H1 (cell line): ENCODE measurements at places on chromosomes 2 and 18. TPM values are rescaled to one million over a fixed set of nuclear protein-coding genes. Genes with fewer than 3 reads are reported as not detected.

Gene UGT1A6
- total RNA-seq: not detected in 2 replicates

Gene SULT1C2
- total RNA-seq: 1.9 and 2.2 TPM in 2 replicates

Gene MC2R
- total RNA-seq: not detected in 2 replicates

Gene LONRF2
- total RNA-seq: 0.42 and 0.74 TPM in 2 replicates

Gene GALNT13
- total RNA-seq: 9.6 and 10.4 TPM in 2 replicates

Gene GBX2
- 0.89 and 1.2 TPM in 2 replicates for total RNA-seq

- DNase-seq: no peak
- H3K4me3 ChIP-seq: no peak overlapping the region
- H3K27ac ChIP-seq: no peak overlapping the region
- H3K27me3 ChIP-seq: no peaks in the 10 kb centered on the region
Observed at GRCh38 chr2:86232373-86232784, 33.1 kb downstream of the MRPL35 start.

DNA sequence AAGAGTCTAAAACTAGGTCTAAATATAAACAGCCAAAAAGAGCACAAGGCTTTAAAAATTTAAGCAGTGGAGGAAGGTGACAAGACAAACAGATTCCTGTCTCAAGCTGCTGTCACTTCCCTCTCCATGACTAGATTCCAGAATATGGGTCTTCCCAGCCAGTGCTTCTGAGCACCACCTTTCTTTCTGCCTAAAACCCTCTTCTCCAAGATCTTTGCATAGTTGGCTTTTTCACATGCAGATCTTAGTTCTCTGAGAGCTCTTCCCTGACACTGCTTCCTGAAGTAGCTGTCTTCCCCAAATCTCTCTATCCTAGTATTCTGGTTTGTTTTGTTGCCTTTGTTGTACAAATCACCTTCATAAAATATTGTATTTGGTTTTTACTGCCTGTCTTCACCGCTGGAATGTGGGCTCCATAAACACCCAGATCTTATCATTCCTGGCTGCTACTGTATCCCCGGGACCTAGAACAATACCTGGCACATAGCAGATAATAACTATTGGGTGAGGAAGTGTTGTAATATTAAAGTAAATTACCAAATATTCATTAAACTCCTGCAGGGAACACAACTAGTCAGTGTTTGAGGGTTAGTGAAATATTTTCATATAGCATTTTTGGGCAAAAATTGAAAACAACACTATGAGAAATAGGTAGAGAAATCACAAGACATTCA lies 150.2 kb downstream of the CCDC85A start:
- no peaks in the 10 kb centered on the region for H3K27me3 ChIP-seq
- no peak overlapping the region for H3K4me3 ChIP-seq
- H3K36me3 ChIP-seq: no peaks in the 10 kb centered on the region
- no peak overlapping the region for H3K27ac ChIP-seq

DNA sequence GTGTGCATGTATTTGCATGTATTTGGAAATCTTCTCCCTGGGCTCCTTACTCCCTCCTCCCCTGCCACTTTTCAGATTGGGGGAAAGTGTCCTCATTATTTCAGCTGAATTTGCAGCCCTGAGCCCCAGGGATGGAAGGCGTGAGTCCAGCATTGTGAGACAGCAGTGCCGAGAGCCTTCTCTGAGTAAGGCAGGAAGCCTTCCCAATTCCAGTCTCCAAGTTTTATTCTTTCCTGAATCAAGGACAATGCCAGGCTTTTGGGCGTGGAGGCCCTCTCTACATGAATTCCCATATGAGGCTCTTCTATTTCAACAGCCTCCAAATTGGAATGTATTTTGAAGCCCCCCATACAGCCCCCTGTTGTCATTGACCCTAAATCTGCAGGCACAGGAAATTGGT lies 163.5 kb downstream of the ACKR3 start:
- H3K4me3 ChIP-seq: no peak overlapping the region
- no peaks in the 10 kb centered on the region for H3K27me3 ChIP-seq
- no peaks in the 10 kb centered on the region for H3K4me1 ChIP-seq
- DNase-seq: no peak

DNA sequence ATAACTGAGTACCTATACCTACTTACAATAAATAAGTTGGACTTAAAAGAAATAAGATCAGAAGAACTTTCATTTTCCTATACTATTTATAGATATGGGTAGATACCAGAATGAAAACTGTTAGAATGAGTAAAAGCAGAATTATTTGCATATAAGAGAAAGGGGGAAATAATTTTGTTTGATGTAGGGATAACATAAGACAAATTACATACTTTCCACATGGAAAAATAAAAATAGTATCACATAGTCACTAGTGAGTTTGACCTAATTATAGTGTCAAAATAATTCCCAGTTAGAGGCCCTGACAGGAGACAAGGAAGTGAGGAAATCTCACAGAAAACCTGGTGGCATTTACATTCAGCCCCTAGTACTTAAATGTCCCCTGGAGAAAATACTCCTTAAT lies 28.6 kb downstream of the KCMF1 start:
- no peaks in the 10 kb centered on the region; the same call in 1 of the 2 replicates for H3K36me3 ChIP-seq
- no peak overlapping the region for H3K27ac ChIP-seq
- H3K27me3 ChIP-seq: no peaks in the 10 kb centered on the region

DNA sequence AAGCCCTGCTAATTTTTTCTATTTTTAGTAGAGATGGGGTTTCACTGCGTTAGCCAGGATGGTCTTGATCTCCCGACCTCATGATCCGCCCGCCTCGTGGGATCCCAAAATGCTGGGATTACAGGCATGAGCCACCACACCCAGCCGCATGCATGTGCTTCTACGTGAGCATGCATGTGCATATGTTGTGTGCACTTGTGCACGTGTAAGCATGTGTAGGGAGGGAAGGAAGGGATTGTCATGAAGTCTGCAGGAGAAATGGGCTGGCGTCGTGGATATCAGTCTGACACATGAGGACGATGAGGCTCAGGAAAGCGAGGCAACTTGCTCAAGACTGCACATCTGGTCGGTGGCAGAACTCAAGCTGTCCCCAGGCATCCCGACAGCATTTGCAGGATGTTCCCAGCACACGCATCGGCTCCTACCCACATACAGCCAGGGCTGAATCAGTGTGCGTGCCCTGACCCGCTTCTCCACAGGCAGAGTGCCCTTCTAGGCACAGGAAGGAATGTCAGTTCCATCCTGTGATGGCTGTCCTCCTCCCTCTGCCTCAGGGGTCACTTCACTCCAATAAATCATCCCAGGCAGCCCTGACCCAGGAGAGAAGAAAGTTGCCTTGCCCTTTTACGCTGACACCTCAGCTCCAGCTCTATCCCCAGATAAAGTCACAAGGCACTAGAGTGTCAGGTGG lies 49.9 kb upstream of the SLC14A2 start:
- H3K4me3 ChIP-seq: no peak overlapping the region
- H3K4me1 ChIP-seq: no peaks in the 10 kb centered on the region
- no peak overlapping the region for H3K27ac ChIP-seq
- no peaks in the 10 kb centered on the region for H3K36me3 ChIP-seq
- no peaks in the 10 kb centered on the region for H3K27me3 ChIP-seq
- DNase-seq: no peak

- no peaks in the 10 kb centered on the region for H3K27me3 ChIP-seq
- peak; percentile 73 for DNase-seq
- H3K27ac ChIP-seq: no peak overlapping the region
- H3K4me1 ChIP-seq: no peaks in the 10 kb centered on the region
- no peak overlapping the region for H3K4me3 ChIP-seq
Observed at GRCh38 chr18:4068552-4069158, 386.5 kb downstream of the DLGAP1 start.

DNA sequence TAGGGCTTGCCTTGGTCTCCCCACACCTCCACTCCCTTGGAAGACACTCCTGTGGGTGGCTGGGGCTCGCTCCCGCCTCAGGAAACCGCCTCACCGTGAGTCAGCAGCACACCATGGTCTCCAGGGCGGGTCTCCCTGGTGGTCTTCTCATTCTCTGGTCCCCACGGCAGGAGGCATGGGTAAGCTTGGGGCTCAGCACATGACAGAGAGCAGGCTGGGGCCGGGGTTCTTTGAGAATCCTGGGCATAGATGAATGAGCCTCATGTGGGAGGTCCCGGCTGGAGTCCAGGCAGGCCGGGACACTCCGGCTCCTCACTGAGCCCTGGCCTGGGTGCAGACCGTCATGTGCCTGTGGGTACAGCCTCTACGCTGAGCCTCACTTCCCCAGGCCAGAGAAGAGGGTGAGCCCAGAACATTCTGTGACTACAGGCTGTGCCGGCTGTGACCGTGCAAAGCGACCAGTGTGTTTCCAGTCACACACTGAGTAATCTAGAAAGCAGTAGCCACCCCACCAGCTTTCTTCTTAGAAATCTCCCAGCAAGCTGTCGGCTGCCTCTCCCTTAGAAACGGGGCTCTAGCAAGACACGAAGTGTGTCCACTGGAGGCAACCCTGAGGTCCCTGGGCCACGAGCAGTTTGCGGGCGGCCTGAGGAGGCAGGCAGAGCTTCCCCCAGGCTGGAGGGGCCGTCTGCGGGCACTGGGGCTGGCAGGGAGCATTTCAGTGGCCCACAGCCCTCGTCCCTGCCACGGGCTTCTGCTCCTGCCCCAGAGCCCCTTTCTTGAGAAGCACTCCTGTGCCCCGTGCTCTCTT lies 93.1 kb downstream of the RHOB start:
- H3K36me3 ChIP-seq: no peaks in the 10 kb centered on the region
- H3K4me3 ChIP-seq: no peak overlapping the region
- no peak overlapping the region for H3K27ac ChIP-seq
- no peak for DNase-seq

- no peak overlapping the region for H3K4me3 ChIP-seq
- no peaks in the 10 kb centered on the region for H3K4me1 ChIP-seq
- no peaks in the 10 kb centered on the region for H3K36me3 ChIP-seq
- H3K27ac ChIP-seq: no peak overlapping the region
- DNase-seq: no peak
Observed at GRCh38 chr2:157692768-157693167, 64.1 kb upstream of the ACVR1C start.

- H3K4me3 ChIP-seq: no peak overlapping the region
- DNase-seq: no peak
- peaks cover 2% of the 10 kb centered on the region for H3K4me1 ChIP-seq
- H3K36me3 ChIP-seq: no peaks in the 10 kb centered on the region
- H3K27ac ChIP-seq: no peak overlapping the region
- H3K27me3 ChIP-seq: no peaks in the 10 kb centered on the region
Observed at GRCh38 chr2:113078350-113078839, 10.6 kb downstream of the IL1F10 start.

DNA sequence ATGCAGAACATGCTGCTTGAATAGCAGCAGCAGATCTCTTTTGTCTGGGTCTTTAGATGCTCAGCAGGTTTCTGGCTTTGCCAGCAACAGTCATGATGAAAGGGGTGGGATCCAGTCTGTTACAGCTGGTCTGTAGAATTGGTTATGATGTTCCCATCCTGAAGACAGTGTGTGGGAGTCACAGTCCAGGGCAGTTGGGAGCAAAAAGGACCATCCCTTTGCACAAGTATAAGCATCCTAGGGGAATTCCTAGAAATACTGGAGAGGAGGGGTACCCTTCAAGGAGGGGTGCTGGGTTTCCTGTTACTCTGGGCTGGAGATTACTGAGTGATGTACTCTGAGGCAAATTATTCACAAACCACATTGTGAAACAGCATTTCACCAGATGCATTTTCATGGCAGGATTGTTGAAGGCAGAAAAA lies 119.9 kb upstream of the RND3 start:
- H3K27ac ChIP-seq: no peak overlapping the region
- no peaks in the 10 kb centered on the region for H3K27me3 ChIP-seq
- no peaks in the 10 kb centered on the region for H3K36me3 ChIP-seq

GRCh38 chr2:14909795-14910194 lies 277.3 kb downstream of the LRATD1 start:
- H3K4me1 ChIP-seq: no peaks in the 10 kb centered on the region
- H3K27ac ChIP-seq: no peak overlapping the region
- DNase-seq: no peak
- H3K4me3 ChIP-seq: no peak overlapping the region
- H3K27me3 ChIP-seq: no peaks in the 10 kb centered on the region

DNA sequence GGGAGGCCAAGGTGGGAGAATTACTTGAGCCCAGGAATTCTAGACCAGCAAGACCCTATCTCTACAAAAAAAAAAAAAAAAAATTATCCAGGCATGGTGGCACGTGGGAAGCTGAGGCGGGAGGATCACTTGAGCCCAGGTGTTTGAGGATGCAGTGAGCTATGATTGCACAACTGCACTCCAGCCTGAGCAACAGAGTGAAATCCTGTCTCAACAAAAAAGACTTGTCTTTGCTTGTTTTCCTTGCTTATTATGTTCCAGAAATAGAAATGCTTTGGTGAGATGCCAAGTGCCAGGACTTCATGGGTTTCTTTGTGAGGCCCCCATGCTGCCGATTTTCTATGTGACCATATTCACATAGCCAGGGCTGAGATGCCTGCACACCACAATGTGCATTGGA lies 9.0 kb downstream of the DCDC2C start:
- no peaks in the 10 kb centered on the region for H3K4me1 ChIP-seq
- H3K36me3 ChIP-seq: no peaks in the 10 kb centered on the region
- no peak for DNase-seq
- H3K27me3 ChIP-seq: no peaks in the 10 kb centered on the region

DNA sequence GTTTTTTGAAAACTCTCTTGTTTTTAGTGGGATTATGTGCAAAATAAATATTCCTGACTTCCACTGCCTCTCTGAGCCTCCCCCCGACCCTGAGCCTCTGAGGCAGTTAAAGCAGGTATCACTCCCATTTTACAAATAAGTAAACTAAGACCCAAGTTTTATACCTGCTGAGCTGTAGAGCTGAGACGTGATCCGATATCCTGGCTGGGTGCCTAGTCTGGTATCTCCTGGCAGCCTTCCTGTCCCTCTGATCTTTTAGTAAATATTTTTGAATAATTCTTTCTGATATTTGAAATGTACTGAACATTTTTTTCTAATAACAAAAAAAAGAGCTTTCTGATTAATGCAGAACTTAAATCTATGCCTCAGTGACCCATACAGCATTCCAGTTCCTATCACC lies 108.3 kb upstream of the NOSTRIN start:
- no peak overlapping the region for H3K27ac ChIP-seq
- H3K4me1 ChIP-seq: no peaks in the 10 kb centered on the region
- no peaks in the 10 kb centered on the region for H3K27me3 ChIP-seq
- no peak for DNase-seq
- peaks cover 3% of the 10 kb centered on the region; the same call in 1 of the 2 replicates for H3K36me3 ChIP-seq
- no peak overlapping the region for H3K4me3 ChIP-seq

DNA sequence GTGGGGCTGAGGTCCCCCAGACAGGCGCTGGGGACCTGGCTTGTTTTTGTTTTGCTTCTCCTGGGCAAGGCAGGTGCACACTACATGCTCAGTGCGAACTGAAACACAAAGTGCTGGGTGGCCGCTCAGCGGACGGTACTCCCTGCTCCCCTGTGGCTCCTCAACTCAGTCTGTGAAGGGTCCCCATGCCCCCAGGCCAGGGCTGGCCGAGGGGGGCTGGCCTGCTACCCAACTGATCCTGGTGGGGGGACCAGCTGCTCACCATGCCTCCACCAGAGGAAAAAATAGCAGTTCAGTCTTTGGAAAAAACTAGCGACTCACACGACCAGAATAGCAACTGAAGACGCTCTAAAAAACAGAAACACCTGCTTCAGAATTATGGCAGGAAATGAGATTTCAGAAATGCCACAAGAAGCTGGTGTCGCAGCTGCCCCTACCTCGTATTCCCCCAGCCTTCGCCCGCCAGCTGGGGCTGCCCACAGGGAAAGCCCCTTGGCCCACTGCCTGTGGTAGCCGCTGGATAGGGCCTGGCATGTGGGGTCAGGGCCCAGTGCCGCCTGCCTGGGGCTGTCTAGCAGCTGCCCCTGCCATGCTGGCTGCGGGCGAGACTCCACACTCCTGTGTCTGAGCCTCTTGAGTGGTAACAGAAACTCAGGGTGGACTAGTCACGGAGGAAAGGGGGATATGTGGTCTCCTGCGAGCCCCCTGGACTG lies 43.7 kb downstream of the MEX3C start:
- no peak overlapping the region for H3K4me3 ChIP-seq
- DNase-seq: no peak
- H3K4me1 ChIP-seq: no peaks in the 10 kb centered on the region
- no peaks in the 10 kb centered on the region for H3K36me3 ChIP-seq
- H3K27ac ChIP-seq: no peak overlapping the region
- no peaks in the 10 kb centered on the region for H3K27me3 ChIP-seq
